ENCODE measurements at places on chromosomes 16 and 17.

GRCh38 chr17:57915544-57915943, 39.7 kb downstream of the CUEDC1 start:
- no peak for DNase-seq

DNA sequence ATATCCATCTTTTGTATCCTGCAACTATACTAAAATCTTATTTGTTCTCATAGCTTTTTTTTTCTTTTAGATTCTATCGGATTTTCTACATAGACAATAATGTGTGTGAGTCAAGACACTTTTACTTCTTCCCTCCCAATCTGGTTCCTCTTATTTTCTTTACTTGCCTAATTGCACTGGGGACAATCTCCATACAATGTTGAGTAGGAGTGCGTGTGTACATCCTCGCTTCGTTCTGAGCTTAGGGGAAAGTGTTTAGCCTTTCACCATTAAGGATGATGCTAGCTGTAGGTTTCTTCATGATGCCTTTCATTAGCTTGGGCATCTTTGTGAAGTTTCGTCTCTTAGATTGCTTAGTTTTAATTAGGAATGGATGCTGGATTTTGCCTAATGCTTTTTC, 2.9 kb downstream of the SPATA32 start:
- no peak for DNase-seq

GRCh38 chr16:11354733-11355574, 9.7 kb downstream of the RMI2 start:
- DNase-seq = peak; percentile 20

- no peak for DNase-seq
Measured at GRCh38 chr17:16917671-16918394, 54.1 kb downstream of the TNFRSF13B start.

DNA sequence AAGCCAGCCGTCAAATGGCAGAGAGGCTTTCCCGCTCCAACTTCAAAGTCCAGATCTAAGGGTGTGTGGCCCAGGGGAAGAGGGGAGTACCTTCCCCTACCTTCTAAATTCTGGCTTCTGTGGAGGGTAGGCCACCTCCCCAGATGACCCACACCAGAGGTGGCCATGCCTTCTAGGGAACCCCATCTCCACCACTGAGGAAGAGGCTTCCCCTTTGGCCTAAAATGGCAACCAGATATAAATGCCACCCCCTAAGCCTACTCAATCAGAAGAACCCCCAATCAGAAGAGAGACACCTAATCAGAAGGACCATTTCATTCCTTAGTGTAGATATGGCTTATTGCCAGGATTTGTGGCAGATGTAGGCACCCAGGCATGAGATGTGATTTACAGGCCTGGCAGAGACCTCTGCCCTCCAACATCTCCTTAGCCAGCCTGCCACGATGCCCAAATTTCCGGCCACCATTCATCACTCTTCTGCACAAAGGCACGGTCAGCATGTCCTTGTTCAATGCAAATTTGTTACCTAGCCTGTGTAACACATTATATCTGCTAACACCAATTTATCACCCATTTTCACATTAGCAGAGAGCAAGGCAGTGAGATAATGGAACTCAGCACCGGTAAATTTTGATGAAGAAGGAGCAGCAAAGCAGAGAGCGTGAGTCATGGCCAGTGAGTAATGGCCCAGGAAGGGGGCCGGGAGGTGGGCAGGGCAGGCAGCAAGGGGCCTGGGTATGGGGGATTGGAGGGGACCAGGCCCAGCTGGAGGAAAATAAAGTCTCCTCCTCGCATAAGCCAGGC, 1.2 kb upstream of the MGAT5B start:
- DNase-seq = no peak

GRCh38 chr17:50758989-50759544, 8.3 kb downstream of the ANKRD40CL start:
- no peak for DNase-seq

DNA sequence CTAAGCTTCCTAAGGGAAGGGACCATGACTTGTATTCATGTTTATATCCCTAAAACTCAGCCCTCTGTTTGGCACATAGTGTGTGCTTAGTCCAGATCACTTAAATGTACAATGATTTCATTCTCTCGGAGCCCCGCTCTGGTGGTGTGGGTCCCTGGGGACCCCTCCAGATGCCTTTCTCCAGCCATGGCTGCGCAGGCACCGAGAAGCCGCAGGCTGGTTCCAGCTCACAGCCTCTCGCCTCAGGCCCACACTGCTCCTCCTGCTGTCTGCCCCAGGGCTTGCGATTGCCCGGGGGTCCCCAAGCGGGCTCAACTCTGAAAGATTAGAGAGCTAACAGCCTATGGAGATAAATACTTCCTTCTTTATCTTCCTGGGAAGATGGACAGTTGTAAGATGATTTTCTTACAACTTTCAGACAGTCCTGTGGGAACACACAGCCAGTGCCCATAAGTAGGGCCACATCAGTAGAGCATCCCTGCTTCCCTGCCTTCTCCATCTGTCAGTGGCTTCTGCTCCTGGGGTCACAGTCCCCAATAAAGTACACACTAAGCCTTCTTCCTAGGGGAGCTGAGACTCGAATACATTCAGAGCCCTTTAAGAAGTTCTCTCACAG, 66.2 kb downstream of the CENPV start:
- DNase-seq = no peak

DNA sequence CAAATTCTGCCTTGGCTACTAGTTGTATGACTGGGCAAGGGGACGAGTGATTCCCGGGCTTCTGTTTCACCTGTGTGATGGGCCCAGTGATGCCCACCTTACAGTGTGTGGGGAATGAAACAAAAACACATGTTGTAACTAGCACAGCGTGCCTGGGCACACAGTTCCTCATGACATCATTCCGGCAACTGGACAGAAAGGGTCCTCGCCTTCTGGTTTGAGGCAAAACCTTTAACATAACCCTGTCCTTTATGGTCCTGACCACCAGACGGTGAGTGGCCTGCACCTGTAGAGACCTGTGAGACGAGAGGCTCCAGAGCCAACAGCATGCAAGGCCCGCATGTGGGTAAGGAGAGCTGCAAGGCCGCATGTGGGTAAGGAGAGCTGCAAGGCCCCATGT, 7.7 kb upstream of the SLC38A8 start:
- DNase-seq = no peak

DNA sequence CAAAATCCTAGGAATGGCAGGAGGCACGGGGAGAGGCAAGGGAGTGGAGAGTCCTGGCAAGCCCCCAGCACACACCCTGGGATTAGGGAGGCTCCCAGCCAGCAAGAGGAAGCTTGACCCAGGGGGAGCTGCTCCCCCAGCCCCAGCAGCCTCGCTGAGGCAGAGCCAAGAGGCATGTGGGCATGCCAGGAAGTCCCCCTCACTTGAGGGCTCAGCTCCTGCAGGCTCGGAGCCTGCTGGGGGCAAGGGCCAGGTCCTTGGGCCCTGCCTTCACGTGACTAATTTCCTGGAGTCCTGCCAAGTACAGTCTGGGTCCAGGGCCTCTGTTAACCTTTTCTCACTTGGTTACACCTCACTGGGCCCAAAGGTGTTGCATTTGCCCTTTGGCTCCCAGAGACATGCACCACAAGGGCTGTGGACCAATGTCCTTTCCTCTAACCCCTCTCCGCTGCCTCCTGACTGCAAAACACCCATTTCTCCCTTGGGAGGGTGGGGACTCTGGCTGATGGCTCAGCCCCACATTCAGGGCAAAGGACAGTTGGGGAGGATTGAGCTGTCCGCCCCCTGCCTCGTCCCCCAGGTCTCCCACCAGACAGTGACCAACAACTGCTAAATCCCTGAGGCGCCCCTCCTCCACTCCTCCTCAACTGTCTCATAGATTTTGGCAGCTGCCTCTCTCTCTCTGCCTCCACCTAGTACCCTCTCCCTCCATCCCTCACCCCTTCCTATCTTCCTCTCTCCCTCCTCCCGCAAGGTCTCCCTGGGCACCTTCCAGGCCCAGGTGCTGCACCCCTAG, 4.4 kb upstream of the SLC47A2 start:
- DNase-seq = no peak

DNA sequence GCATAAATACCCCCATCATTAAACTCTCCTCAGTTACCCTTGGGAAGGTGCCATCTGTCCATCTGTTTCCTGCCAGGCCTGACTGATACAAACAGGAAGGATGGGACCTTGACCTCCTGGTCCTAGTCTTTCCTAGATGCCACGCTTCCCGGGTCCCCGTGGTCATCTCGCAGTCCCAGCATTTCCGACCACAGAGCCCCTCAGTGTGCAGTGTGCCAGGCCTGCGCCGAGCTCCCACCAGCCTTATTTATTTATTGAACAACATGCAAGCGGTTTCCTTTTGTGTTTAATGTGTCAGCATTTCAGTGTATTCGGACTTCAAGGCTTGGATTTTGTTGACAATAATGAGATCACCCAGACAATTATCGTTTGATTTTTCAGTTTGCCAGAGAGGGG, 45.6 kb upstream of the NKD1 start:
- no peak for DNase-seq

DNA sequence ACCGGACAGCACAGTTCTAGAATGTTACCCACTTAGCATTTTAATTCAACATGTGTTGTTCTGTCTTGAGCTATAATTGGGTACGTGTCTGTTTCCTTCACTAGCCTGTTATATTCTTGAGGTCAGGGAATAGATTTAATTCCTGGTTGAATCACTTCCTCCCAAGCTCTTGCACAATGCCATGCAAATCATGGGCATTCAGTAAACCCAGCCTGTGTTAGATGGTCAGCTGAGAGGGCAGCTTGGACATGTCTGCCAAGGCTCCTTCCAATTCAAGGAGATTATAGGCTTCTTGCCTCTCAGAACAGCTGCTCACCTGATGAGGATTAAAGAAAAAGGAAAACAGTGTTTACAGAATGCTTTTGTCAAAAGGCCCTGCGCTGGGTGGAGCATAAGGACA, 12.6 kb downstream of the C1QTNF1 start:
- DNase-seq = no peak

GRCh38 chr17:29588017-29588561, 1.4 kb downstream of the GIT1 start:
- DNase-seq = no peak

GRCh38 chr16:67207249-67208091, 8.5 kb downstream of the ELMO3 start:
- DNase-seq = no peak

DNA sequence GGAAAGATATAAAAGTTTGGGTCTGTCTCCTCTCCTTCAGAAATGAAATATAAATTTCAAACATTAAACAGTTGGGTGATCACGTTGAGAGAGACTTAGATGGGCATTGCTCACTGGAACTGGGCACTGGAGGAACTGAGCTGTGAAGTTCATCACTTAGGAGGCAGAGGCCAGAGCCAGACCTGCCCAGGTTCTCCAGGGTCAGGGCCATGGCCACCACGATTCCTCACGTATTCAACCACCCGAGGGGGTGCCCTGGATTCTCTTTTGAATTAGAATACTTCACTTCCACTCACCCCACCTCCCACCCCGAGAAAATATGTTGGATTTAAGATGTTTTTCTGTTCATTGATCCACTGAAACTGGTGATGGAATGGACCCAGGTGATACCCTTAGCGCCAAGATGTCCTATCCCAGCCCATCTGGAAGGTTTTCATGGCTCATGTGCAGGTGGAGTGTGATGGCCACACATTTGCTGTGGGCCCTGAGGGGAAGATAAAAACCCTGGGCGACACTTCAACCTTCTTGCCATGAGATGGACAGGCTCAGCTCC, 6.1 kb downstream of the PRR29 start:
- no peak for DNase-seq

- DNase-seq = no peak
Measured at GRCh38 chr17:79079421-79080200, 5.0 kb downstream of the ENGASE start.

DNA sequence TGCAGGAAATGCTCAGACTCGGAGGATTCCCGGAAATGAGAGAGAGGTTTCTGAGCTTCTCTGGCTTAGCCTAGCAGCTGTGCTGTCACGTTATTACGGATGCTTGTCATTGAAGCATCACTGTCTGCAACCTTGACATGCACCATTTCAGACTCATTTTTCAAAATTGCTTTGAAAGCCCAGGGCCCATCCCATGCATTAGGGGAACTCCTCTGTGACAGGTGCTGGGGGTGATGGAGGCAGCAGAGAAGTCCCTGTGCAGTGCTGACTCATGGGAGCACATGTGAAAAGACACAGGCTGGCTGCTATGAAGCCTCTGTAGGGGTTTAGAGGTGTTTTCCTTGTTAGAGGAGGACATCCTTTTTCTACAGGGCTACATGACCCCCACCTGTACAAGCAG, 214.0 kb upstream of the MPHOSPH6 start:
- DNase-seq = no peak

DNA sequence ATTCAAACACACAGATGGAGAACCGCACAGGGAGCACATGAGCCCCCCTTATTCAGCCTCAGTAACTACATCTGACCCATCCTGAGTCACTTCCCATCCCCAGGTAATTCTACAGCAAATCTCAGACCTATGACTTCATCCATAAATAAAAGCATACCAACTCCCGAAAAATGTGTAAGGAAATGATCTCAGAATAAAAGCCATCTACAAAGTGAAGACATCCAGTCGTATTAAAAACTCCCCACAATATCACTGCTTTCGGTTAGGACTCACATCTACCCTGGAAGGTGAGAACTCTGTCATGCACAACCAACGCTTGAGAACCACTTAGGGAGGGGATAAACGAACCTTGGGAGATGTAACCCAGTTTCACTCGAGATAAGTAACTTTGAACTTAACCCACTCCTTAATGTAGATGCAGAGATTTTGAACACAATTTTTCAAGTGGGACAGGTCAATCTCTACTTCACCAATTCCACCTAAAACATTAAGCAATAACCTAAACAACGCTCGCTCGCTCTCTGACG, 1.3 kb downstream of the USP36 start:
- no peak for DNase-seq

DNA sequence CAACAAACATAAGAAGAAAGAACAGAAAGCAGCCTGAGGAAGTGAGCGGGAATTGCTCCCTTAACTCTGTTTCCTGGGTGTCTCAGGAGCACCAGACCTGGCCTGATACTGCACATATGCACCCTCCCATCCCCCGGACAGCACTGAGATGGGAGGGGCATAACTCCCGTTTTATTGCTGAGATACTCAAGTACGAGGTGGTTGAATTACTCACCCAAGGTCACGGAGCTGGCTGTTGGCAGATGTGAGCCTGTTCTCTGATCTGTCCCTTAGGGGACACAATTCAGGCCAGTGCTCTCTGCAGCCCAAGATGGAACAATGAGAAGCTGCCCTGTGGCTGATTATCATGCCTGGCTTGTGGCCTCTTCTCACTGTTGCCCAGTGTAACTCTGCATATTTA, 9.1 kb upstream of the MED9 start:
- DNase-seq = no peak

DNA sequence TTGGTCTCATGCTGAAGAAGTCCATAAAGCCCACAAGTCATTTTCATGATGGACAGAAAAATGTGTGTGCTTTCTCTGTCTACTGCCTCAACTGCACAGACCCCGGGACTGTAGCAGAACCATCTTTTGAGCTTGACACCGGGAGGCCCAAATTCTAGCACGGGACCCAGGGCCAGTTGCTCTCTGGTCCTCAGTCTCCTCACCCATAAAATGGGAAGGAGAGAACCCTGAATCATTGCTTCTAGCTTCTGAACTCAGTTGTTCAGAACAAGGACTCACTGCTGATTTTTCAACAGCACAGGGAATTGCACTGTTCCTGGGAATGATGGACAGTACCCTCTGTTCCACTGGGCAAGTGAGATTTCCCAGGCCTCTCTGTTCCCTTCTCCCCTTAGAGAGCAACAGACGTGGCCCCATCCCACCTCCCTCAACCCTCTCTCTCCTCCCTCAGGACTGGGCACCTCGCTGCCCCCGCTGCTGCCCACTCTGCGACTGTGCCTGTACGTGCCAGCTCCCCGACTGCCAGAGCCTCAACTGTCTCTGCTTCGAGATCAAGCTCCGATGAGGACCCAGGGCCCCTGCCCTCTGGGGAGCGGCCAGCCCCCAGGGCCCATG, 2.2 kb upstream of the ALDOA start:
- DNase-seq = no peak
